ENCODE measurements at places on chromosomes 4 and X.
A peak's percentile ranks its signal among the peaks of the same experiment; 100 is the strongest.

DNA sequence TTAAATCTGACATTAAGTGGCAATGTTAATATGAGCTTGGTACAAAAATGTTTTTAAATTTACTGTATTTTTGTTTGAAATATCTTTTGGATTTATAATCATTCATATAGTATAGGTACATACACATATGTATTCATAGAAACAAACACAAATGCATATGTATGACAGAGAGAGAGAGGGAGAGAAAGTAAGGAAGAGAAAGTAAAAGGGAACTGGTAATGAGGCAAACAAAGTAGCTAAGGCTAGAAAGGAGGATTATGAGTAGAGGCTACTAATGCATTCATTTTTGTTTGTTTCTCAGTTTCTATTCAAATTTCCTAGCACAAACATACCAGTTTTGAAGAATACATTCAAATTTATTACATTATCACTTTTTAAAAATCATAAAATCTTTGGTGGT lies 132.4 kb downstream of the GLRA3 start:
- no peak for DNase-seq

GRCh38 chrX:38627683-38628082 lies 66.3 kb downstream of the TSPAN7 start:
- peak; percentile 37 for DNase-seq

DNA sequence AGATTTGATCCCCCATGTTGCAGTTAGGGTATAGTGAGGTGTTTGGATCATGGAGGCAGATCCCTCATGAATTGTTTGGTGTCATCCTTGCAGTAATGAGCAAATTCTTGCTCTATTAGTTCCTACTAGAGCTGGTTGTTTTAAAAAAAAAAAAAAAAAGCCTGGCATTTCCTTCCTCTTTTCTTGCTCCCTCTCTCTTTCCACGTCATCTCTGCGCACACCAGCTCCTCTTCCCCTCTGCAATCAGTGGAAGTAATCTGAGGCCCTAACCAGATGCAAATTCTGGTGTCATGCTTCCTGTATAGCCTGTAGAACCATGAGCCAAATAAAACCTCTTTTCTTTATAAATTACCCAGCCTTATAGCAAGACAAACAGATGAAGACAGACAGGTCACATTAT lies 24.5 kb downstream of the WDR17 start:
- no peak for DNase-seq

DNA sequence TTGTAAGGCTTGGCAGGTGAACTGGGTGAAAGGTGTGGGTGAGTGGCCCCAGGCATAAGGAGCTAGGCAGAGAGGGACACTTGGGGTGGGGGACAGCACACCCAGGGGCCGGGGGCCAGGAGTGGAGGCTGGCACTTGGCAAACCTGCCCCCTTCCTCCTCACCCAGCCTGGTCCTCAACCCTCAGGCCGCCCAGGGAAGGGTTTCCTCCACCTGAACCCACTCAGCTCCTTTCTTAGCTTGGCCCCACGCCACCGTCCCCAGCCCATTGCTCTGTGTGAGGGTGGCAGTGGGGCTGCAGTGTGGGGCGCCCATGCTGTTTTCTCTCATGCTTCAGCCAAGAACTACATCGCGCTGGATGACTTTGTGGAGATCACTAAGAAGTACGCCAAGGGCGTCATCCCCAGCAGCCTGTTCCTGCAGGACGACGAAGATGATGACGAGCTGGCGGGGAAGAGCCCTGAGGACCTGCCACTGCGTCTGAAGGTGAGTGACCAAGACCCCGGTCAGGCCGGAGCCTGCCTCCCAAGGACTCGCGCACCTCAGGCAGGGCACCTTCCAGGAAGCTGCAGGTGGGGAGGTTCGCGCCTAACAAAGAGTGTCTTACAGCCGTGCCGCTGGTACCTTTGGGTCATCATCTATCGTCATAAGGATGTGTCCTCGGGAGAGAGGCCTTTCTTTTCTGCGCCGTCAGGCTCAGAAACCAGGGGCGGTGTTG lies 25.2 kb downstream of the WFS1 start:
- DNase-seq: no peak

DNA sequence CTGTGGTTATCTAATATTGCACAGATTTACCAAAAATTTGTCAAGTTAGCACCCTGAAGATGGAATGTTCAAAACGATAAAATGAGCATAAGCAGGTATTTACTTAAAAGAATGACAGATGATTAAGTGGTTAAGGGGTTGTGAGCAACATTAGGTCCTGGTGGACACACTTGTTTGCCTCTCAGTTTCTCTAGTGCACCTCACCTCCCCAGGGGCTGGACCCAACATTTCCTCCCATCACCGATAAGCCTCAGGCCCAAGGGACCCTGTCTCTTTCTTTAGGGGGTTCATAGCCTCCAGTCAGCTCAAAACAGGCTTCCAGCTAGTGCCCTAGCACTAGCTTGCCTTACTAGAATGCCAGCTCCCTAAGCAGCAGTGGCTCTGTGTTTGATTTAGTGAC lies 88.0 kb downstream of the ATP11C start:
- DNase-seq: no peak

GRCh38 chrX:9340598-9341290 lies 124.1 kb upstream of the TBL1X start:
- peak; percentile 69 for DNase-seq

DNA sequence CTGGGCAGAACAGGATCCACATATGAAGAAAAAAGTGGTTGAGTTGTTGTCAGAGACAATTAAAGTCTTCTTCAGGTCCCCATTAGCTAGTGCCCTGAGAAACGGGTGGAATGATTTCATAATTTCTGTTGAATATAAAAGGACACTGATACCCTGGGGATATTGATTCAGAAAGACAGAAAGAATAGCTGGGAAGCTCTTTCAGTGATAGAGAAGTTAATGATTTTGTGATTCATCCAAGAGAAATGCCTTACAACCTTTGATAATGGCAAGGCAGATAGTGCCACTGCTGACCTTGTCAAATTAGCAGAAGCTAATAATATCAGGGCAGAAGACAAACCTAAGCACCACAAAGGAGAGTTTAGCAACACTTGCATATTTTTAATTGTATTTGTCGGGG lies 37.9 kb downstream of the UNC5C start:
- no peak for DNase-seq

DNA sequence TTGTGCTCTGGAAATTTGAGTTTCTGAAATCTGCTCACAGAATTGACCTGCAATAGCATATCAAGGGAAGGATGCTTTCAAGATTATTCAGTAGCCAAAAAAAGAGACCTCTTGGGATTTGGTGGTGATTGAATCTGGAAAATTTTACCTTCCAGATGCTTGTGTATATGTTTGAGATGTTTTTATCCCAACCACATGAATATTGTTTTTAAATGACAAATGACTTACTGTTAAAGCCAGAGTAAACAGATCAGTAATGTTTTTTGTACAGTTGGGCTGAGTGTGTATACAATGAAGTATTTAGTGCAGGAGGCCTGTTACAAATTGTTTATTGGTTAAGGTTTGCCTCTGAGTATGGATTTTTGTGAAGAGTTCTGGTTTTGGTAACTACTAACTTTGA lies 126.5 kb downstream of the CBR4 start:
- DNase-seq: no peak

DNA sequence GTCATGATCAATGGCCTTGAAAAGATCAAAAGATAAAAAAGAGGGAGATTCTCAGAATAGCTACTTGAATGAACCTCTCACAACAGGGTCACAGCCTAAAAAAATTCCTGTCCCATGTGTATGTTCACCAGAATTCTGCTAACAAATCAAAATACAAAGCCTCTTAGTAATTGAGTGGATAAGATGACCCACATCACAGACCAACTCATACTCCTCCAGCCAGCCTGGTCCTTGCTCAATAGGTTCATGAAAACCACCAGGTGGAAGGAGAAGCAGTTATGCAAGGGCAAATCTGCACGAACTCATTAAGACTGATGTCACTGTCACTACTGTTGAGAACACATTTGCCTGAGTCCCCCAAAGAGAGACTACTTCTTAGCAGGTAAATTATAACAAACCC lies 21.5 kb downstream of the WDFY3 start:
- DNase-seq: no peak
